ENCODE measurements at places on chromosomes 1 and 21.
A peak's percentile ranks its signal among the peaks of the same experiment; 100 is the strongest.

GRCh38 chr1:103267893-103268292, 159.6 kb upstream of the COL11A1 start:
- no peak for DNase-seq

DNA sequence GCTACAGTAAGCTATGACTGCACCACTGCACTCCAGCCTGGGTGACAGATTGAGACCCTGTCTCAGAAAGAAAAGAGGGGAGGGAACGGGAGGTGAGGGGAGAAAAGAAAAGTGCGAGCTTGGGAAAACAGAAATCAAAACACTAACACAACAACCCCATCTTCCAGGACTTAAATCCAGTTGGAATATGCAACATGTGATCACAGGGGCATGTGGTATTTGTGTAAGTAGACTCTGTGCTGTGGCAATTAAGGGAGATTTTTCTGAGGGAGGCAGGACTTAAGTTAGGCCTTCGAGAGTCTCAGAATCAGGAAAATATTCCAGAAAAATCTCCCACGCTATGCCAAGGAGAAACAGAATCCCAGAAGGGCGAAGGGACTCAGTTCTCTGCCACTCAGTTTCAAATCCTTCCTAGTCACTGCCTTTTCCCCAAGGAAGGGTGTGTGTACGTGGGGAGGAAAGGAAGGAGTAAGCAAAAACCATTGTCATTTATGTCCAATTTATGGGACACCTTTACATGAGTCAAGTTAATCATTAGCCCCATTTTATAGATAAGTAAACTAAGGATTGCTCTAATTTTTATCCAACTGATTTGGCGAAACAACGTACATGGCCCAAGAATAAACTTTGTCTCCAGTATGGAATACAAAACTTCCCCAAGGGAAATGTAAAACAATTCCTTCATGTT, 12.3 kb downstream of the ID3 start:
- DNase-seq, result no peak

DNA sequence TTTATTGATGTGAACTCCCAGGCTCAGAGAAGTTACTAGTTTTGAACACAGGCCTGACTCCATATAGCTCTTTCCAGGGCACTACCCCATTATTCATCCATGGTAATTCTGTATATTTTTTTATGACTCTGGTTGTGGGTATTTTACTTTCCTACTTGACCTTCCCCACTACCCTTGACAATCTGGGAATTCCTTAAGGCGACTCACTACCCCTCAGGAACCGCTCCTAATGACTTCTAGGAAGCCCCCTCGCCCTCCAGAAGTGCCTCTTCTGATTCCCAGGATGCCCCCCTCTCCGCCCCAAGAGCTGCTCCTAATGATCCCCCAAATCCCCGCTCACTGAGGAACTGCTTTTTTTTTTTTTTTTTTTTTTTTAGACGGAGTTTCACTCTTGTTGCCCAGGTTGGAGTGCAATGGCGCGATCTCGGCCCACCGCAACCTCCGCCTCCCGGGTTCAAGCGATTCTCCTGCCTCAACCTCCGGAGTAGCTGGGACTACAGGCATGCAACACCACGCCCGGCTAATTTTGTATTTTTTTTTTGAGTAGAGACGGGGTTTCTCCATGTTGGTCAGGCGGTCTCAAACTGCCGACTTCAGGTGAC, 972 bp upstream of the KDM4A start:
- DNase-seq, result no peak

GRCh38 chr1:33317946-33318345, 3.0 kb downstream of the A3GALT2 start:
- DNase-seq, result no peak

DNA sequence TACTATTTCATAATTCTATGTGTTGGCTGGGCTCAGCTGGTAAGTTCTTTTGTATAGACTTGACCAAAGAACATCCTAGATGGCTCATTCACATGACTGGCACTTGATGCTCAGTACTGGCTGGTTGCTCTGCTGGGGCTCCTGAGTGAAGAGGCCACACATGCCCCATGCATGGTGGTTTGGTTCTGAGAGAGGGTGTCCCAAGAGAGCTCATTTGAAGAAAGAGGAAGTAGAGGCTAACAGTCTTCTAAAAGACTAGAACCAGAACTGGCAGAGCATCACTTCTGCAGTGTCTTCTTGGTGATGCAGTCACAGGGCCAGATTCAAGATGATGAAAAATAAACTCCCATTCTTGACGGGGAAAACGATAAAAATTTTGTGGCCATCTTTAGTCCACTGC, 5.2 kb upstream of the BACH1 start:
- DNase-seq, result no peak

DNA sequence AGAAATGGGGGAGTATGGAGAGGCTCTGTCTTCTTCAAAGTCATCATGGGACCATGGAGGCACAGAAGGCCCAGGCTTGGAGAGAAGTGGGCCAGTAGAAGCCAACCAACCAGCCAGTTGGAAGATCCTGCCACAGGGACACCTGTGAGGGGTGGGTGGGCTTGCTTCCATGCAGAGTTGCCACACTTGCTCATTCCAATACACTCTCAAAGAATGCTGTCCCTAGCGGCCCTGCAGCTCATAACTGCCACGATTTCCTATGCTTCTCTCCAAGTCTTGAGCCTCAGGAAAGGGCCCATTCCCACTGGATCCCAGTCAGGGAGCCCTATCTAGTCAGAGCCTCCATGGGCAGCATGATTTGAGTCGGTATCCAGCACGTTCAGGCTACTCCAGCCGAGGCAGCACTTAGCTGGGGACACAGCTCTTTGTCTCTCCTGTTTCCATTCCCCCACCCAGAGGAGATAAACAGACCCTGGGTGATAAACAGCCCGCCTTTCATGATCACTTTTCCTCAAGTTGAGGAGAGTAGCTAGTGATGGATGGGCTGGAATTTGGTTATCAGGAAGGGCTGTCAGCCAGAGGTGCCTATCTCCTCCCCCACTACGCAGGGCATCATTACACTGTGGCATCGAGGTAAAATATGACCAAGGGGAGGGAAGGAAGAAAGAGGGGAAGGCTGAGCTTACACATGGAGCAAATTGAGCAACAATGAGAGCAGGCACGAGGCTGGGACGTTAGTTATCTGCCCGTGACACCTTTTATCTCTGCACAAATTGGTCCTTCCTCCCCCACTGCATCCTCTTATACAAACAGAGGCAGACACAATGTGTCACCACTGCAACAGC, 64.6 kb downstream of the ERI3 start:
- DNase-seq, result no peak

DNA sequence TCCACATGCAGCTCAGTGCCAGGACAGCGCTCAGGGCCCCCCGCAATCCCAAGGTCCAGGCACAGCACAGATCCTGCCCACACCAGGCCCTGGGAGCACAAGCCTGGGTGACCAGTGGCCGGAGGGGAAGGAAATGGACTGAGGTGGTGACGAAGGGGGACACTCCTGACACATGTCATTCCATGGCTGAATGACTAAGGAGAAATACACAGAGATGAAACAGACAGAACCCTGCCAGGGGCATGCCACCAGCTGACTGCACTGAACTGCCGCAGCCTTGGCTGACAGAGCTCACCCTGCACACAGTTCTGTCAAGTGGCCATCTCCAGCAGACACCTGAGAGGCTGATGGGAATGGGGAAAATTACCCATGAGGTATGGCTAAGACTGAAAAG, 56.1 kb downstream of the HSF2BP start:
- no peak for DNase-seq

GRCh38 chr21:36509973-36510664, 30.2 kb upstream of the CLDN14 start:
- DNase-seq, result no peak

DNA sequence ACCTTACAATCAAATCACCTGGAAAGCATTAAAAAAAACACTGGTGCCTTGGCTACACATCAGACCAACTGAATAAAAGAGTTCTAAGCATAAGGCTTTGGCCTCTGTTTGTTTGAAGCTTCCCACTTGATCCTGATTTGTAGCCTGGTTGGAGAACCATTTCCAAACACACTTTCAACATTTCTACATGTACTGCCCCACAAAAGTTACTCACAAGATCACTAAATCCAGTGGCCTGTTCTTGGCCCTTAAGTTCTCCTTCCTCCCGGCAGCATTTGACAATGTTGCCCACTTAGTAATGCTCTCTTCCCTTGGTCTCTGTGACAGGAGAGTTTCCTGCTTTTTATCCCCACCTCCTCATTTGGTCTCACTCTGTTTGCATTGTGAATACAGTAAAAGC, 11.8 kb downstream of the GAS5 start:
- DNase-seq, result no peak

GRCh38 chr1:81513796-81514354, 286.9 kb upstream of the ADGRL2 start:
- no peak for DNase-seq

DNA sequence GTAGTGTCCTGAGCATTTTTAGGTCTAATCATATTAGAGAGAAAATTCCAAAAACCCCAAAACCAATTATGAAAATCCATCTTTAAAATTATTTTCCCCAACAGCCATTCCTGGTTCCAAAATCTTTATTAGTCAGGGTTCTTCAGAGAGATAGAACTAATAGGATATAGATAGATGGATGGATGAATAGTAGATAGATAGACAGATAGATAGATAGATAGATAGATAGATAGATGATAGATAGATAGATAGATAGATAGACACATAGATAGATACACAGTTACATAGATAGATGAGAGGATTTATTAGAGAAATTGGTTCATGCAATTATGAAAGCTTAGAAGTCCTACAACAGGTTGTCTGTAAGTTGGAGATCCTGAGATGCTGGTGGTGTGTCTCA, 122.7 kb upstream of the POGK start:
- DNase-seq, result no peak

- DNase-seq, result no peak
These were observed 238.8 kb downstream of the NCAM2 start for GRCh38 chr21:21236996-21237395.

GRCh38 chr1:227777646-227778045, 37.8 kb upstream of the PRSS38 start:
- no peak for DNase-seq

GRCh38 chr1:69765951-69766350, 198.2 kb downstream of the LRRC7 start:
- DNase-seq, result no peak

DNA sequence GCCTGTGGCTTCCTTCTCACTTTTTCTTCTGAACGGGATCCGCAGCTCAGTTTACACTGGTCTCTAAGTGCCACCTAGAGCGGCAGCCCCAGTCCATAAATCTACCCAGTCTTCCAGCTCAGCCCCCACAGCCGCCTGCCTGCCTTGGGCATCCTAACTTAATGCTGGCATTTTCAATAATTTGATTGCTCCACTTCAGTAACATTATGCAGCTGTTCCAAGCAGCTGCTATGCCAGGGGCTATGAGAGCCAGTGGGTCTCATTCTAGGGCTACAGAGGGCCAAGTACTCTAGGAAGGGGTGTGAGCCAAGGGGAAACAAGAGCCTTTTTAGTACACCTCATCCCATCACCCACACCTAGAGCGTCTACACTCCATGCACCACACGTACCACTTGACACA, 48.4 kb upstream of the COA6 start:
- peak; percentile 25 for DNase-seq

- DNase-seq, result no peak
These were observed 37.5 kb downstream of the GPR88 start for GRCh38 chr1:100575406-100575805.

DNA sequence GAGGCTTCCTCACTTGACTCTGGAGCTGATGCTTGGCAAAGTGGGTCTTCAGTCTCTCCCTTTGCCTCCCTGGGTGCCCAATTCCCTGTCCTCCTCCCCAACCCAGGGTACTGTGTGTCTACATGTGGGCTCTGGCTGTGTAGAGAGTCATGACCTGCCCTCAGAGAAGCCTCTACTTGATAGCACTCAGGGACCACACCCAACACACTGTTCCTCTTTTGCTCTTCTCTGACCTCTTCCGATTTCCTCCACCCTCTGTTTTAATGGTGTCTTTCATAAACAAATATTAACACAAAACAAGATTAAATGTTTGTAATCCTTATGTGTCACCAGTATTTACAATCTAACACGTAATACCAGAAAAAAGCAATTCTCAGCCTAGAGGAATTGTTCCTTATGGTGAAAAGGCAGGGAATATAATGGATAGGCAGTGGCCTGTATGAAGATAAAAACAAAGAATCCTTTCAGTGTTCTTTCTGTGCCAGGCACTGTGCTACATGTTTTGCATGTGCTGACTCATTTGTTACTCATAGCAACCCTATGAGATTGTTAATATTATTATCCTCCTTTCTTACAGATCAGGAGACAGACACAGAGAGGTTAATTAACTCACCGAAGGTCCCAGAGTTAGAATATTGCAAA, 58.2 kb downstream of the HSD3B1 start:
- DNase-seq, result no peak

DNA sequence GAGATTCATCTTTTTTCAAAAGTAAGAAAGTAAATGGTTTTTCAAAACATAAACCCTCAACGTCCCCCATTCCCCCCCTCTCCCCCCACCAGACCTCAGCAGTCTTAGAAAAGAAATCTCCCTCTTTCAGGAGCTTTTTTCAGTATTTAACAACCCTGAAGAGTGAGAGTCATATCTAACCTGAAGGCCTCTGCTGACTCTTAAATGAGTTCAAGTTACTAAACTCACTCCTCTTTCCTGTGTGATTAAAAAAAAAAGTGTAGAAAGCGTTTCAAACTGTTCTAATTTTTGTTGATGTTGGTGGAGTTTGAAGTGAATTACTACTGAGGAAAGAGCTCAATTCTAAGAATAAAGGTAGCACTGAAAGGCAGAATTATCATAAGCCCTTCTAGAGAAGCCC, 93.7 kb downstream of the VAV3 start:
- DNase-seq, result no peak

DNA sequence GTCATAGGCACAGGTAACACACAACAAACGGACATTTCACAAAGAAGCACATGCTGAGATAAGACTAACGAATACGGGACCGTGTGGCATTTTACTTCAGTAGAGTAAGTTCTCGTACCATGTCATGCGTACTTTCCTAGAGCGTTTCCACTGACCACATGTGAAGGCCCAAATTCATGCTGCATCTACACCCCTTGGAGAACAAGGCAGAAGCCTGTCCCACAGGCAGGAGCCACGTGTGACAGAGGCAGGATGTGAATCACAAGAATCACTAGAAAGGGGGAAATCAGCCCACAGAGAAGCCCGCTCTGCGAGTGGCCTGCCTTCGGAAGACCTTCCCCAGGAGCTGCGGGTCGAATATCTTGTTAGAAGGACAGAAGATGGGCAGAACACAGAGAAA, 41.8 kb downstream of the URB1 start:
- no peak for DNase-seq

- DNase-seq, result no peak
These were observed 1.6 kb downstream of the KCNJ9 start for GRCh38 chr1:160082926-160083325.

DNA sequence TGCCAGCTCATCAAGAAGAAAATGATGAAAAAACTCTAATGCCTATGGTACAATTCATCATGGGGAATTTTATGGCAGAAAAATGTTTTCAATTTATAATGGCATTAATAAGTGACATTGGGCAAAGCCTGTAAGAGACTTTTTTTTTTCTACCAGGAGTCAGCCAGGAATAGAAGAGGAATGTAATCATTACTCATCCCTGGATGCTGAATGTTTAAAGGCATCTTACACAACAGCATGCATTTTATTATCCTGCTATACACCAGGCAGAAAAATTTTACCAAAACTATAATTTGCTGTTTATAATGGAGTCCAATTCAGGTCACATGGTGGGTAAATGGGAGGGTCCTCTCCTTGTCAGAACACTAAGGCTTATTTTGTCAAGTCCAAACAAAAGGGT, 189.9 kb upstream of the BEND5 start:
- DNase-seq, result no peak
